ENCODE measurements at places on chromosomes 5 and 9.

DNA sequence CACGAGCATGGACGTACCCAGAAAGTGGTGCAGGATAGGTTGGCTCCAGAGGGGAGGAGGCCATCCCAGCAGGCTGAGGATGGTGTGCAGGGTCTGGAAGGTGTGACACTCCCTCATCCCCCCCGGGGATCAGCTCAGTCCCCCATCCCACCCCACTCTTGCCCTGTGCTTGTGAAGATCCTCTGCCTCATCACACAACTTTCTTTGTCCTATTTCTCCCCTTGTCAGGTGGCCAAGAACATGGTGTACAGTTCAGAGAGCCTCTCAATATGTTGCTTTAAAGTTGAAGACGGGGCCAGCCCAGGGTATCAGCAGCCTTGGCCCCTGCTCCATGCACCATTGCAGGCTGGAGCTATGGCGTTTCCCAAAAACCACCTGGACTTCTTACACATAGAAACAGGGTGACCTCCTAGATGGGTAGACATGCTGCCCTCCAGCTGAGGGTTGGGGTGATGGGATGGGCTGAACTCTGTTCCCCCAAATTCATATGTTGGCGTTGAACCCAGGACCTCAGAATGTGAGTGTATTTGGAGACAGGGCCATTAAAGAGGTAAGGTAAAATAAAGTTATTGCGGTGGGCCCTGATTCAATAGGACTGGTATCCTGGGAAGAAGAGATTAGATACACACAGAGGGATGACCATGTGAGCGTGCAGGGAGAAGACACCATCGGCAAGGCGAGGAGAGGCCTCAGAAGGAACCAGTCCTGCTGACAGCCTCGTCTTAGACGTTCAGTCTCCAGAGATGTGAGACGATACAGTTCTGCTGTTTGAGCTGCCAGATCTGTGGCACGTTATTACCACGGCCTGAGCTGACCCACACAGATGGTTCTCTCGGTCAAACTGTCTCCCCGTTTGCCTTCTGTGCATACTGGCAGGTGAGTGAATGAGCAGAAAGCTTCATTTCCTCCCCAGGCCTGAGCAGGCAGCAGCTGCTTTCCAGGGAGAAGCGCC lies 272.5 kb downstream of the GADD45G start:
- DNase-seq: no peak

GRCh38 chr5:111983459-111983858 lies 226.5 kb upstream of the NREP start:
- DNase-seq: no peak

DNA sequence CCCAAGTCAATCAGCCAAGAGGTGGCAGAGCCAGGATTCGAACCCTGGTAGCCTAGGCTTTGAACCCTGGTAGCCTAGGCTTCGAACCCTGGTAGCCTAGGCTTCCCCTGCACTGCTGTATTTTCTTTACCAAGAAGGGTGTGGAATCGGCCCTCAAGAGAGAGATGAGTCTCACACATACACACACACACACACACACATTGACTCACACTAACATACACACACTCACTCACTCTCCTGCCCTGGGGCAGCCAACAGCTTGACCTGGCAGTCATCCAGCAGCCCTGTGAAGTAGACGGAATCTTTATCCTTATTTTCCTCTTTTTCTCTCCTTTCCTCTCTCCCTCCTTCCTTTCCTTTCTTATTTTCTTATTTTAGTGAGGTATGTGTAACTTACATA lies 55.4 kb upstream of the RPL26L1 start:
- peak; percentile 62 for DNase-seq

DNA sequence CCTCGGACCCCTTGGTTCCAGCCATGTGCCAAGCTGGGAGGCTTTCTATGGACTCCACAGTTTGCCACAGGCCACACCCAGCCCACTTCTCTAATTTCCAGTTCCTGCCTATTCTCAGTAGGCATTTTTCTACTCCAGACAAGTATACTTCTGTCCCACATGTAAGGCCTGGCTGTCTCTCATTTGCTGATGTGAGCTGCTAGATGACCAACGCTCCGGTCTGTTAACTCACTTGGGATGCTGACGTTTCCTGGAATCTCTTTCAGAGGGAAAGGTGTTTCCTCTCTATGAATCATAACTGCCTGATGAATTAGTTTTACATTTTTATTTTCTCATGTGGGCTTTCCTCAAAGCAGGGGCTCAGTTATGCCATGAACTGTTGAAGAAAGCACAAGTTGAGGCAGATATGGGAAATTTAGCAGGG lies 36.3 kb downstream of the ERGIC1 start:
- DNase-seq: no peak

GRCh38 chr5:158769696-158770095 lies 330.0 kb downstream of the EBF1 start:
- no peak for DNase-seq

GRCh38 chr9:79360387-79361347 lies 211.1 kb upstream of the TLE4 start:
- no peak for DNase-seq

DNA sequence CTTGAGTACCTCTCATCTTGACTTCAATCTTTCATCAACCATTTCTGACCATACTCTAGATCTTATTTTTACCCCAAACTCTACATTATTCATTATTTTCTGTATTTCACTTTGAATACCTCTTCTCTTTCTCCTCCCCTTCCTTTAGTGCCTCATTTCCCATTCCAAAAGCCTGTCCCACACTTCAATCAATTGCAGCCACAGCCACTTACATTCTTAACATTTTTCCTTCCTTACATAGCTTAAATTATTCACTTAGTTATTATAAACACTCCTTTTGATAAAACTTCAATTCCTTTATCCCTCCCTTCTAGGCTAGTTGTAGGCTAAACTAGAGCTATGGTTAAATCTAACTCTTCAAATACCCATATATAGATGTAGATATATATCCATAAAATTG lies 344.0 kb downstream of the PRR16 start:
- no peak for DNase-seq

DNA sequence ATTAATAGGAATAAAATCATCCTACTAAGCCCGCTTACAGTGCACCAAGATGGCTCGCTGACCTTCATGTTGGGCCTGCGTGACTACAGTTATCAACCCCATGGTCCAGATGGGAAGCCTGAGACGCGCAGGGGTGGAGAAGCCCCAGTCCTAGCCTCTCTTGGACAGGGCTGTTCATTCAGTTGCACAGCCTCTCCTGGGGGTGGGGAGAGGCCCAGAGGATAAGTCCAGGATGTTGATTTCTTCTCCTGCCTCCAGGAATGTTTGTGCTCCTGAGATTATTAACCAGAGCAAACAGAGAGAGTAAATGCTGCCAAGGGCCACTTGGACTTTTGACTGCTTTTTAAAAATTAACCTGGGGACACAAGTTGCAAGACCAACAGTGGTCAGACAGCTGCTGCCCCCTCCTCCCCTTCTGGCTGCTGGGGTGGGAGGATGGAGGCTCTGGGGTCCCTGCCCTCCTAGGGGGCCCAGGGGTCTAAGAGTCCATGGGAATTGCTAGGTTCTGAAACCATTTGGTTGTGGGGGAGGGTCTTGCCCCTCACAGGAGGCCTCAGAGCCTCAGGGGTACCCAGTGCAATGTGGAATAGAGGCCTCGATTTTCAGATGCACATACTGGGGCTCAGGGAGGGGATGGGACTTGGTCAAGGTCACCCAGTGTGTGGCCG lies 2.8 kb upstream of the AMBP start:
- peak; percentile 89 for DNase-seq

- DNase-seq: no peak
Observed at GRCh38 chr9:13078164-13078563, 201.3 kb downstream of the MPDZ start.

DNA sequence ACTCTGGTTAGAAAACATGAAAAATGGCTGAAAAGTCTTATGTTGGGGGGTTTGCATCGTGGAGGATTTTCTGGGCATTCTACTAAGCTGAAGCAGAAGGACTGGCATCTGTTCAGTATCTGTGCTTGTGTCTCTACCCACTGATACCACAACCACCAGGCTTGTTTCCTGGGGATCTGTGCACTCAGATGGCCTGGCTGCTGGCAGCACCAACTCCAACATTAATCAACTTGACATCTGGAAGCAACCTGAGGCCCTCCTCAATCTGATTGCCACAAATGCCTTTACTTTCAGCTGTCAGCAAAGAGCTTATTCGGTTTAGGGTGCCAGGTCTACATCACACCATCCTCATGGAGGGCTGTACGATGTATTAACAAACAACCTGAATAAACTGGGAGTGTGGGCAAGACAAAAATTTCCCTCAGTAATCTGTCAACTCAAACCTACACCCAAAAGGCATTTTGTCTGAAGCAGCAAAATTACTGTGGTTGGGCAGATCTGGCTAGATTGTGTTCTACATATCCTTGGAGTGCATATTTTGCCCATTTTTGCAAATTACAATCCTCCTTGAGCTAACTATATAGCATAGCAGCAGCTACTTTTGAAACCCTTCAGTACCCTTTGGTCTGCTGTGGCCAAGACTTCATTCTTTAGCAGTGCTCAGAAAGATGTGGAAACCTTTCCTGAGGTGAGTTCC lies 74.6 kb downstream of the FOXD1 start:
- no peak for DNase-seq

GRCh38 chr9:130713286-130713960 lies 19.8 kb downstream of the EXOSC2 start:
- no peak for DNase-seq

- DNase-seq: no peak
Observed at GRCh38 chr5:149839761-149840160, 104.8 kb downstream of the PDE6A start.

DNA sequence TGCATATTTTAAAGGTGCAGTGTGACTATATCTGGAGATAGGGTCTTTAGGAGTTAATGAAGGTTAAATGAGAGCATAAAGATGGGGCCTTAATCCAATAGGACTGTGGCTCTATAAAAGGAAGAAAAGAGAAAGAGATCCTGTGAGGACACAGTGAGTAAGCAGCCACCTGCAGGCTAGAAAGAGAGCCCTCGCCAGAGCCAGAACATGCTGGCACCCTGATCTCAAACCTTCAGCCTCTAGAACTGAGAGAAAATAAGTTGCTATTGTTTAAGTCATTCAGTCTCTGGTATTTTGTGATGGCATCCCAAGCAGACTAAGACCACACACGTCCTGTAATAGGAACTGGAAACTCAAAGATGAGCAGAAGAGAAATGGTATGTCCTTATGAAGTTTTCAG lies 41.0 kb downstream of the RNF180 start:
- DNase-seq: no peak

- no peak for DNase-seq
Observed at GRCh38 chr5:173763410-173763809, 124.7 kb upstream of the CPEB4 start.

DNA sequence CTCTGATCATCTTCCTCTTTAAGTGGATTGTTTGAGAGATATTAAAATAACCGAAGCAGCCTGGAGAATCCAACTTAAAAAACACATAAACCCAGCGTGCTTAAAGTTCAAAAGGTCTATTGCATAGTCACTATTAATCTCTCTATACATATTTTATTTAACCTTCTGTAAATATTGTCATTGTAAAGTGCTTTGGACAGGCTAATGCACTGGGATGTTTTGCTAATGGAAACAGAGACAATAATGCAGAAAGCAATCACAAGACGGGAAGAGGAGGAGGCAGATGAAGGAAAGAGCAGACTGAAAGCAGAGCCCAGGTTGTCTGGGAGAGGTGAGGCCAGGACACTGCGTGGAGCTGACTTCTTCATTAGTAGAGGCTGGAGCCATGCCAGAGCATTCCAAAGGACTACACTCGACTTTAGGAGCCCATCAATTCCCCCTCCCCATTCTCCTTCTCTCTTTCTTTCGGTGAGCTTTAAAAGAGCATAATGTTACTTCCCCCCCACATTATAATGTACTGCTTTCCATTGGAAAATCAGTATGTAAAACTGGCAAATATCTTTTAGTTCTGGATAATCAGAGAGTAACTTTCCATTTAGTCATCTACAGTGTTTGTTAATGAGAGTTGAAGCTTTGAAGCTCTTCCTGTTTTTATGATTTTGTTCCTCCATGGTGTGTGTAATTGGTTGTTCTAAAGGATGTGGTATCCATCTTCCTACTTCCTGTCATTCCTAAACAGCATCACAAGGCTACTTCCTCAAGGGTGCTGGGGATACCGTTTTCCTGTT lies 307.3 kb upstream of the MPDZ start:
- no peak for DNase-seq

DNA sequence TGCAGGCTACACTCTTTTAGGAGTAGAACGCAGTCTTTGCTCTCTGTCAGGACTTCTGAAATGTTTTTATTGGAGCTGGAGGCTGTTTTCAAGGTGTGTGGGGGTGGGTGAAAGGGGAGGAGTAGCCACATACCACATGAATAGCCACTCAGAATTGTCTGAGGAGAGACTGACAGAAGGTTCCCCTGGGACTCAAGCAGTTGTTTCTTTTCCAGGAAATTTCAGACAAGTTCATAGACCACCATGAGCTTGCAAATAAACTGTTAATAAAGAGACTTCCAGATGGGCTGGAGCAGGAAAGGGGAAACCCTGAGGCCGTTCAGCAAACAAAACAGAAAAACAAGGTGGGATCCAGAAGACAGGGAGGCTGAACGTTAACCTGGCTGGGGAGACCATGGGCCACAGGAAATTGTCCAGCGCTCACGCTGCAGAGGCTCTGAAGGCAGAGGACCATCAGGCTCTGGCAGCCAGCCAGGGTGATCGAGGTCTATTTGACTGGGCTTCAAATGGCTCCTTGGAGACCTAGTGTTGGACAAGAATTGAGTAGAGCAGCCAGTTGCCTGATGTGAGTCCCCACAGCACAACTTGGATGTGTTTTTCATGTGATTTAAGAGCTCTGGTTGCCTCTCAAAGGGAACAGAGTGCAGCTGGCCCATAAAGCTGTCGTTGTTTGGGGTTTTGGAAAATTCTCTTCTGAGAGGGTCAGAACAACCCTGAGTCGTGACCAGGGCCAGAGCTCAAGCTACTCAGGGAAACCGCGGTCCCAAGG lies 159.2 kb upstream of the RAI14 start:
- no peak for DNase-seq

GRCh38 chr5:150703762-150704161 lies 2.9 kb upstream of the RBM22 start:
- no peak for DNase-seq

GRCh38 chr5:85906460-85906859 lies 711.3 kb upstream of the COX7C start:
- no peak for DNase-seq

DNA sequence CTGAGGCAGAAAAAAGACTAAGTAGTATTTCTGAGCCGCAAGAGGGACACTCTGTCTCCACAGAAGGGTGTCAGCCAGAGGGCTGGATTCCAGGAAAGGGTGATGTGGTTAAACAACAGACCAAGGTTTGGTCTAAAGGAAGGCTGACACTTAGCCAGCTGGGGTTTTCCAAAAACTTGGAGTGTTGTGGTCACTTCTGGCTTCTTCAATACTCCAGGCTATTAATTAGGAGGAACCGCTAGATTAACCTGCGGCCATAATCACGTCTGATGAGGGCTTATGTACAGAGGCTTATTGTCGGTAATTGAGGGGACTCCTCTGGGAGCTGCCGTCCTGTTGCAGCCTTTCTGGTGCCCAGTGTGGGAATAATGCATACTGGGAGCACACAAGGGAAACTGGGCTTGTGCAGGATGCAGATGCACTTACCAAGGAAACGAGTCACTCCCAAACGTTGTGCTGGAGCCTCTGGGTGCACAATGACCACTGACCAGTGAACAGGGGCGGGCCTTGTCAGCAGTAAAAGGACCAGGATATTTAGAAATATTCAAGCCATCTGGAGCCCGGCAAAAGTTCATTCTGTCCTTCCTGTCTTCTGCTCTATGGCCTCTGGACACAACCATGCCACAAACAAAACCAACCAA lies 70.2 kb upstream of the TUT7 start:
- DNase-seq: no peak

Measured in HT-29 (cell line).